ENCODE measurements at places on chromosomes 6 and 20. TPM values are rescaled to one million over a fixed set of nuclear protein-coding genes. Genes with fewer than 3 reads are reported as not detected.

NUDT3 gene
- 13.4 TPM for total RNA-seq

ZNF311 gene
- 1.3 TPM for total RNA-seq

C6orf141 gene
- total RNA-seq = 0.86 TPM

LAMP5 gene
- not detected for total RNA-seq

Data from activated CD4-positive, alpha-beta memory T cell treated with anti-CD3 and anti-CD28 coated beads for 36 hours (primary cell).